MV-4-11 (cell line): ENCODE measurements at places on chromosomes 7 and 10.

DNA sequence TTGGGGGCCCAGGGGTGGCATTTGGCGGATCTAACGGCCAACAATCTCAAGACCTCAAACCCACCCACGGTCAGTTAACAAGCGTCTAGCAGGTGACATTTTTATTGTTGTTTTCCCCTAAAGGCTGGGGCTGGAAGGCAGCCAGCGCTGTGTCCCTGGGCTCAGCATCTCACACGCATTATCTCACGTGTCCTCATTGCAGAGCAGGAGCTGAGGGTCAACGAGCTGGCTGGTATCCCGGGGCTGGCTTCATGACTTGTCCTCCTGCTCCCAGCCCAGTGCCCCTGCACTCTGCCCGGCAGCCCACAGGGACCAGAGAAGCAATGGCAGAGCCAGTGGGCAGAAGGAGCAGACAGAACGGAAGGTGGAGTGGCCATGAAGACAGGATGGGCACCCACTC is 54.4 kb upstream of the TMEM273 start:
- DNase-seq: no peak

DNA sequence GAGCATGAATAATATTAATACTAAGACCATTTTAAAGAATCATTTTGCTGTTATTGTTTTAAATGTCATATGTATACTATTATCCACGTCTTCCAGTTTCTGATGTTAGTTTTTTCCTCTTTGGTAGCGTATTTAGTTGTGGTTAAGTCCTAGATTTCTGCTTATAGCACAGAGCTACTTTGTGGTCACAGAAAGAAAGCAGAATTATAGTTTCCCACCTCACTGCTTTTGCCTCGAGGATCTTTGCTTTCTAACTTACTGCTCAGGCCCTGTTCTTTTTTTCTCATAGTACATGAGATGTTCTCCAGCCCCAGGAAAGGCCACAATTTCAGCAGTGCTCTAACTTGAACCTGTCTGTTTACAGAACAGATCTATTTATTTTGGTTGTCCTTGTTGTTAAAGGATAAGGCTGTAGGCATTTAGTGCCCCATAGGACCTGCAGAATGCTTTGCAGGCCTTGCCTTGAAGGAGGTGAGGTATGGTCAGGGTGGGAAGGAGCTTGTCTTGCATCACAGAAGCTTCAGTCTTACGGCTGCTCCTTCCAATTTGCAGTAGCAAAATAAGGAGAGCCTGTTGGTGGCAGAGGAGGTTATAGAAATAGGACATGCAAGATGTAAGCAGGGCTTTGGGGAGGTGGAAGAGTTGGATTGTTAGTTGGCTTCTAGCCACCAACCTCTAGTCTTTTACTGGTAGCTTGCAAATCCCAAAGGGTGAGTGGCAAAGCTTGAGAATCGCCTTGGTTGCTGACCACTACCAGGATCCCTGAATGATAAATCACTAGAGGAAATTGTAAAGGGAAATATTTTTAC is 129.1 kb downstream of the LRRC4 start:
- peak; percentile 30 for DNase-seq

GRCh38 chr10:66322777-66323176 is 603.1 kb upstream of the LRRTM3 start:
- no peak for DNase-seq

DNA sequence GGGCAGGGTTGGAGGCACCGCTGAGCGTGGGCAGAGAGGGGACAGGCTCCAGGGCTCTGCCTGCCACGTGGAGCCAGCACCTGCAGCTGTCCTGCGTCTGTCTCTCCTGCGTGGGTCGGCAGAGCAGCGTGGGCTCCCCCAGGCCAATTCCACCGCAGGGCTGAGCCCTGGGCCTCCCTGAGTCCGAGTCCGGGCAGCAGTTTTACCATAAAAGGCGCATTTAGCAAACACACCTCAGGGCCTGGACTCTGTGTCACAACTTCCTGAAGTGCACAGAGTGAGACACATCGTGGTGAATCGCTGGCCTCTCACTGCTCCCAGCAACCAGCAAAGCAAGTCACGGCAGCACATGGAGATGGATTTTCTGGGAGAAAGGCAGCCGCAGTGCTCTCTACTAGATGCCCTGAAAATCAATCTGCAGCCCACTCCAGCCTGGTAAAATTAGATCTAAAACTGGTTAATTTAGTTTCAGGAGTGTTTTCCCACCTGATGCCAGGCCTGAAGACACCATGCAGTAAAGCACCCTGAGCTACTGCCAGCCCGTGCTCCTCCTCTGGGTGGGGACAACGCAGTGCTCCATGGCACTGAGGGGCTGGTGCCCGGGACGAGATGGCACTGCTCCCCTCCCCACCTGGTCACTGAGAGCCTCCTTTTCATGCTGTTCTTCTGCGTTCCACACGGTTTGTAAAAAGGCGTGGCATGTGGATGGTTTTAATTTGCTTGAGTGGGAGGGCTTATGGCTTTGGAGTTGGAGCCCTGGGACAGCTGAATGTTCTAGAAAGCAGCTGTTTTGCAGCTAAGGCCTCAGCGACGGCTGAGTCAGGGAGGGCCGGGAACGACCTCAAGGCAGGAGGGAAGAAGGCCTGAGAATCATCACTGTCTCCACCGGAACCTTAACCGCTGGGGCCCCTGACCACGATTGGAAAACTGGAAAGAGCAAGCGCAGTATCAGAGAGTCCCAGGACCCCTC is 336.9 kb downstream of the ADARB2 start:
- DNase-seq: no peak

DNA sequence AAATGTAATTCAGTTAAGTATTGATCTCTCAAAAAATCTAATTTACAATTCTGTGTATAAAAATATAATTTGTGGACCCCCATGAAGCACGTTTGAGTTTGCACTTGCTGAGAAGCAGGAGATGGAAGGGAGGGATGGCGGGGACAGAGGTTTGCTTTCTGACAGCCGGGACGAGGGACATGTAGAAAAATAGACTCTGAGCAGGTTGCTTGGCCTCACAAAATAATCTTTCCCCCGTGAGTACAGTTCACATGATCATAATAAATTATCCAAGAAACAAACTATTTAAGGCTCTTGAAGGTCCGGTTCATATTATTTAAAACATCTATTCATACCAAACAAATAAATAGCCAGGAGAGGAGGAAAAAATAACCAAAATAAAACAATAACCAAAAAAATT is 10.0 kb downstream of the SHH start:
- no peak for DNase-seq
